A172 (cell line): ENCODE measurements at places on chromosomes 12 and 14. TPM values are rescaled to one million over a fixed set of nuclear protein-coding genes. Genes with fewer than 3 reads are reported as not detected.

- DNase-seq = peak; percentile 78
Measured at GRCh38 chr14:52835122-52835903, 43.9 kb upstream of the GNPNAT1 start.

- DNase-seq = no peak
Measured at GRCh38 chr12:104504146-104504545, 47.4 kb downstream of the CHST11 start.

DNA sequence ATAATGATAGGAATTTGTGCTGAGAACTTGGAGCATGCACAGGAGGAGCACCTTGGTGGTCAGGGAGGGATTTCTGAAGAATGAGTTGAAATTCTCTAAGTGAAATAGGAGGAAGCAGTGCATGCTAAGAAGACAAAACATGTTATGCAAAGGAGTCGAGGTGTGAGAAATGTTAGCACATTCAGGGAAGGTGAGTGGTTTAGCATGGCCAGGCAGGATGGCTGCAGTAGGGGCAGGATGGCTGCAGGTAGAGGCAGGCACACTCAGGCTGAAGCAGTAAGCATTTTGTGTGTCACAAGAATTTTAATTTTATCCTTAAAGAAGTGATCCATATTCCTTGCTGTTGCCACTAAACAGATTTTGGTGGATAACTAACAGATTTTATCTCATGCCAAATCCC, 46.3 kb downstream of the CATSPERB start:
- DNase-seq = no peak

DNA sequence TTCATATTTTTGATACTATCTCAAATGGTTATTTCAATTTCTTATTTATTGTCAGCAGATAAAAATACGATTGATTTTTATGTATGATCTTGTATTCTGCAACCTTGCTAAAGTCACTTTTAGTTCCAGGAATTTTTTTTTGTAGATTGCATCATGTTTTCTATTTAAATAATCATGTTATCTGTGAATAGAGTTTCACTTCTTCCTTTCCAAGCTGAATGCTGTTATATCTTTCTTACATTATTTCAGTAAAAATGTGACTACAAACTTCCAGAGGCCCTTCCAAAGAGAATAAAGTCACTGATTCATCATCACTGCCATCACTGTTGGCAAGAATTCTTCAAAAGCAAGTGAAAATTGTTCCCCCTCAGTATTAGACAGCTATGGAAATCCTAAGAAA, 104.7 kb upstream of the RAP1B start:
- DNase-seq = no peak

DNA sequence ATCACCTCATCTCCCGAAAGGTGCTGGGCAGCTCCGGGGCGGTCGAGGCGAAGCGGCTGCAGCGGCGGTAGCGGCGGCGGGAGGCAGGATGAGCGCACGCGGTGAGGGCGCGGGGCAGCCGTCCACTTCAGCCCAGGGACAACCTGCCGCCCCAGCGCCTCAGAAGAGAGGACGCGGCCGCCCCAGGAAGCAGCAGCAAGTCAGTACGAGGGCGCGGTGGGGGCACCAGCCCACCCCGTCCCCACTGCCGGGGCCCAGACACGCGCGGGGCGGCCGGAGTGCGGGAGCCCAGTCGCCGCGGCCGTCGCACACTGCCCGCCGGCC, 862 bp downstream of the HMGA2 start:
- DNase-seq = no peak

RHOF gene
- 1.8 and 2.7 TPM in 2 replicates for total RNA-seq

- no peak for DNase-seq
Measured at GRCh38 chr12:2113119-2113912, 60.5 kb downstream of the CACNA1C start.

LRP1-AS gene
- not detected in 2 replicates for total RNA-seq

DNA sequence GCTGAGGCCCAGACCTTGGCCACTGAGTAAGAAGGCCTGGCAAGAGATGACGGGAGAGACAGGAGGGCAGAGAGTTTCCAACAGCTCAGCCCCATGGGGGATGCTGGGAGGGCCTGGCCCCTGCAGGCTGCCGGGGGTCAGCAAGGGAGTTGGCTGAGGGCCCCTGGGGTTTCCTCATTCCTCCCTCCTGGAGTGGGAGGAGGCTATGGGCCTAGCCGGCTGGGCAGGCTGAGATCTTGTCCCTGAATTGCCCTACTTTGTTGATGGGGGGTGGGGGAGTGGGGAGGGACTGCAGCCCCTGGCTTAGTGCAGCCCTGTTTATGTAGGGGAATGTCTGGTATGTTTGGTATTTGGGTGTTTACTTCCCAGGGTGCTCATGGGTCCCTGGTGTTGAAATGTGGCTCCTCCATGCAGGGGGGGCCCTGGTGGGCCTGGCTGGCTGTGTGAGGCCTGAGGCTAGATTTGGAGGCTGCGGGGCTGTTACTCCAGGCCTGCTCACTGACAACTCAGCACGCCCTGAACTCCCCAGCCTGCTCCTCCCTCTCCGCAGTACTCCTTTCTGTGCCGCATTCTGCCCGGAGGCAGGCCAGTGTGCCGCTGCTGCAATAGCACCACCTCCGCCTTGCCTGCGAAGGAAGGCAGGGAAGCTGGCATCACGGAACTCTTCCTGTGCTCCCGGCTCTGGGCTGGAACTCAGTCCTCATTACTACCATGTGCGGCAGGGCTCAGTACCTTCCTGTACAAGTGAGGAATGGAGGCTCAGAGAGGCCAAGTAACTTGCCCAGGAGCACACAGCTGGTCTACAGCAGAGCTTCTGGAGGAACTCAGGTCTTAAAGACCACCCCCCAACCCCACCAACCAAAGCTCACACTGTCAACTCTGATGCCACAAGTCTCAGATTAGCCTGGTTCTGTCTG, 25.3 kb downstream of the JDP2 start:
- peak; percentile 54 for DNase-seq

GUCY2C gene
- not detected in 2 replicates for total RNA-seq
